ENCODE measurements at places on chromosomes 13 and 19.
A peak's percentile ranks its signal among the peaks of the same experiment; 100 is the strongest.

- peak; percentile 52 for DNase-seq
Observed at GRCh38 chr19:47247308-47247990, 8.9 kb upstream of the CCDC9 start.

DNA sequence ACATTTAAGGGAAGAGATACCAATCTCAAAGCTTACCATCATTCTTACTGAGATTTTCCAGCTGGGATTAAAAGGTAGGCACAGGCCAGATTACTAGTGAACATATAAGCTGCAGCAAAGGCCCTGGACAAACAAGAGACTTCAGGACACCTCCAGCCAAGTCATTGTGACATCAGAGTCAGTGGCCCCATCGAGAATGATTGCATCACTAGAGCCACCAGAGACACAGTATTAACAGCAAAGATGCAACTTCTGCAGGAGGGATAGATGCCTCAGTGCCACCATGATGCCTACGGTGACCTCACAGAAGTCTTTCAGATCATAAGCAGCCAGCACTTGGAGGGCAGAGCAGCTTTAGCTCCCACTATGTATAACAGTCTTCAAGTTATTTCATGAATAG is 8.6 kb downstream of the RUBCNL start:
- DNase-seq, result no peak

DNA sequence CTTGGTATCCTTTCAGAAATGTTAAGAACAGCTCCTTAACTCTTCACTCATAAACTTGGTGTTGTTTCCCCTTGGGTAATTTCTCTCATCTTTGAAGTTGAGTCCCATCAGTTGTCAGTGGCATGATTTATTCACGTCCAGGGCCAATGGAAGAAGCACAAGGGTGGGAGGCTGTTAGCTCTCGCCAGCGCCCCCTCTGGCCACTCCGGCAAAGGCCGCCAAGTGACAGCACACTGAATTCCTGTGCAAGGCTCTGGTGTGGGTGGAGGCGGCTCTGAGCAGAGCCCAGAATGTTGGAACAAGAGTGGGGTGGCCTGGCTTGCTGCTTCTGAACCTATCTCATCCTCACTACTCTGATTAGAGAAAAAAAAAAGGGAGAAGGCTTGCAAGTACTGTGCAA is 13.1 kb upstream of the MEDAG start:
- DNase-seq, result peak; percentile 17

DNA sequence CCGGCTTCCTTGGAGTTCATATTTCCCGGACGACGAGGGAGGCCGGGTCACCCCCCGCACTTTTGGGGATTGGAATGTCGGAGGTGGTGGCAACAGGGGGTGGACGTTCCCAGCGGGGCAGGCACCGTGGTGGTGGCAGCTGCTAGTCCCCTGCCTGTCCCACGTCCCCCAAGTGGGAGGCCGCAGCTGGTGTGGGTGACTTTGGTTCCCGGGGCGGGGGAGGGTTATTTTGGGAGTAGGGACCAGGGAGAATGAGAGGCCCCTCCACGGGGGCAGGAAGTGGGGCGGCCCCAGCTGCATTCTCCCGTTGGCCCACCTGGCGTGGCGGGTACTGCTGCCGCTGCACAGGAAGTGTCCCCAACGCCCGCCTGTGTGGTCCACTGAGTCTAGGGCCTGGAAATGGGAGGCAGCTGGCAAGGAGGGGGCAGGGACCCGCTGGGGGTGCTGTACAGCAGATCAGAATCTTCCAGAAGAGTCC is 11.1 kb upstream of the PLIN3 start:
- no peak for DNase-seq

DNA sequence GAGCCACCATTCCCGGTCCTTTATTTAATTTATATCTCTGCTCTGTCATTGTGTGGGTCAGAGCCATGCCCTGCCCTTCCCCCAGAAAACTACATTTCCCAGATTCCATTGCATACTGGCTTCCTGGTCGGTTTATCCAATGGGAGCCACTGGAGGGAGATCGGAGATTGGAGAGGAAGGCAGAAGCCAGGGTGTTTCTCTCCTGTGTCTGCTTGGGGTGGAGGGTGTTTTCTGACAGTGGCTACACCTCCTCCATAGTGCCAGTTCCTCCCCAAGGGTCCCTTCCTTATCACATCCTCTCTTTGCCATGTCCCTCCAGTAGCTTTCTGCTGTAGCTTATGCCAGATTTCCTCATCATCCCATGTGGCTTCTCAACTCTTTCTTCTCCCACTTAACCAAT is 19.0 kb downstream of the OLFM2 start:
- DNase-seq, result peak; percentile 60

DNA sequence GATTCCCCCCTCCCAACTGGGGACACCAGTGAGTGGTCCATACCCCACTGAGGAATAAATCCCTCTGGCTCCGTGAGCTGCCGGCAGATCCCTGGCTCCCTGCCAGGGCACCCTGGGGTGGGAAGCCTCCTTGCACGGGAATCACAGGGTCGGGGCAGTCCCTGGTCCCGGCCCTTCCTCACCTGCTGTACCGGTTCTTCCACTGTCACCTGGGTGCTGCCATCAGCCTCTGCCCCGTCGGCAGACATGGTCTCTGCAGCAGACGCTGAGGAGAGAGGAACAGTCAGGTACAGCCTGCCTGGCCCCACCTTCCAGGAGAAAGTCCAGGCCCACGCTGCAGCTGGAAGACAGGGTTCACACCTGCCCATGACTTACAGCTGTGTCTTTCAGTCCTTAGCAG is 6.3 kb downstream of the PLIN3 start:
- DNase-seq, result no peak

GRCh38 chr19:41792513-41793413 is 3.6 kb upstream of the CEACAM3 start:
- DNase-seq, result no peak

Data from SHP77 (cell line).